ENCODE measurements at places on chromosomes 2 and 18.

- no peak for DNase-seq
These were observed 82.7 kb downstream of the LONRF2 start for GRCh38 chr2:100239486-100240210.

GRCh38 chr2:72892506-72893173 is 5.4 kb downstream of the SPR start:
- peak; percentile 17 for DNase-seq

DNA sequence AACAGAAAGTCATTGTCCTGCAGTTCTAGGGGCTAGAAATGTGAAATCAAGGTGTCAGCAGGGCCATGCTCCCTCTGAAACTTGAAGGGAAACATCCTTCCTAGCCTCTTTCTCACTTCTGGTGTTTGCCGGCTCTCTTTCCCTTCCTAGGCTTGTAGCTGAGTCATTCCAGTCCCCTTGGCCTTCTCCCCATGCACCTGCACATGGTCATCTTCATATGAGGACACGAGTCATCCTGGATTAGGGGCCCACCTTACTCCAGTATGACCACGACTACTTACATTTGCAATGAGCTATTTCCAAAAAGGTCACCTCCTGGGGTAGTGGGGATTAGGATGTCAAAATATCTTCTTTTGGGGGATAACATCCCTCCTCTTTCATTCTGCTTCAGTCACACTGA is 168.5 kb upstream of the CXCR4 start:
- no peak for DNase-seq

- DNase-seq, result no peak
These were observed 18.4 kb upstream of the HPCAL1 start for GRCh38 chr2:10284108-10284870.

DNA sequence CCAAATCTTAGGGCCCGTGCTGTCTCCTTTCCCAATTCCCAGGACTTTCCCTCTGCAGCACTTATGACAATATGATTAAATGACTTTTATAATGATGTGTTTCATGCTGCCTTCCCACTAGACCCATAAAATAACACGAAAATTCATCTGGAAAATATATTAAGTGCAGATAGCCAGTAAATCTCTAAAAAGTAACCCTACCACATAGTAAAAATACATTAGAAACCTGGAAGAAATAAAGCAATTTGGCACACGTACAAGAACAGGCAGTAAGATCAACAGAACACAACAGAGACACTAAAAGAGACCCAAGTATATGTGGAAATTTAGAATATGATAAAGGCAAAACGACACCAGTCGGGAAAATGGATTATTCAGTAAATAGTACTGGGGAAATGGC is 30.2 kb upstream of the POMC start:
- DNase-seq, result no peak

DNA sequence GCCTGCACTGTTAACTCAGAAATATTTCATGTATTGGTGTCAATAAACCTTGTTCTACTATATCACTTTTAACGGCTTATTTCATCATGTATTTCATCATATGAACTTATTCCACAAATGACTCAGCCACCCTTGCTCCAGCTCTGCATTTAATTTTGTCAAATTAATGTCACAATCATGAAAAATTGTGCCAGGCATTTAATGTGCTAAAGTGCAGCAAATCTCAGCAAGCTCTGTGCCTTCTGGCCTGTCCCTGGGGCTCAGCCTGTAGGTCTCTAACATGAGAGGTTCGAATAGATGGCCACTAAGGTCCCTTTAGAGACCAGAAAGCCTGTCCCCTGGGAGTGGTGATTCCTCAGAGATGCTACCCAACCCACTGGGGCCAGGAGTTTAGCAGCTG is 28.6 kb downstream of the BOD1L2 start:
- no peak for DNase-seq

All from activated gamma-delta T cell (primary cell).